ENCODE measurements at places on chromosomes 2 and 18. TPM values are rescaled to one million over a fixed set of nuclear protein-coding genes. Genes with fewer than 3 reads are reported as not detected.

The DSC1 gene
- not detected for total RNA-seq

DNA sequence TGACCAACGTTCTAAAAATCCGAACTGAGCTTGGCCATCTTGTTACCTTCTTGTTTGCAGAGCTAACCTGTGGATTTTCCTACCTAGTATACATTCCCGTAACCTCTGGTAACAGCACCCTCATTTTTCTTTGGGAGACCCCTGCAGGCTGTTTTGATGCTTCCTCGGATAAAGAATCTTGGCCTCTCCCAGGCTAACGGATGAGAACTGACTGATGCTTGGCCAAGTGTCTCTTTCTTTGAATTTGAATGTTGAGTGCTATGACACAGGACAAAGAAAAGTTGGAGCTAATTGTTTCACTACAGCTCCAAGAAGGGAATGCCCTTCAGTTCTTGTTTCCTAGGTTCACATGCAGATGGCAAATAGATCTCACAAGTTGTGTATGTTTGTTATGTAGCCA is 19.3 kb upstream of the CAVIN2 start:
- DNase-seq, result no peak
- H3K4me1 ChIP-seq, result peaks cover 15% of the 10 kb centered on the region
- no peak overlapping the region for H3K4me3 ChIP-seq

DNA sequence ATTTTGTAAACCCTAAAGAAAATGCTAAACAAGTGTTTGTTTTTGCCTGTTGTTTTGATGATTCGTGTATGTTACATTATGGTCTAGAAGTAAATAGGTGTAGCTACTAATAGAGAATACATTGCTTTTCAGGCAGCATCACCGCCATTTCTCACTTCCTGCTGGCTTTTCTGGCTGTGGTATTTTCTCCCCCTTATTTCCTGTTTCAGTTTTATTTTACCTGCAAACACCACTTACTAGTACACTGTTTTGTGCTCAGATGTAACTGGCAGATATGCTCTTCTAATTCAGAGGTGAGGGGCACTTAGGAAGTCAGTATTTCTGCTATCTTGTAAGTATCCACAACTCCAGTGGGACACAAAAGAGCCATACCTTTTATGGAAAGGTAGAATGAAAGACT is 38.1 kb upstream of the SLC3A1 start:
- no peaks in the 10 kb centered on the region for H3K36me3 ChIP-seq
- no peaks in the 10 kb centered on the region for H3K27me3 ChIP-seq
- no peak overlapping the region for H3K4me3 ChIP-seq
- no peak overlapping the region for H3K27ac ChIP-seq
- H3K4me1 ChIP-seq, result no peaks in the 10 kb centered on the region
- no peak for DNase-seq

- peaks cover 7% of the 10 kb centered on the region for H3K4me1 ChIP-seq
- H3K36me3 ChIP-seq, result no peaks in the 10 kb centered on the region
- DNase-seq, result no peak
- H3K27ac ChIP-seq, result no peak overlapping the region
Measured at GRCh38 chr2:227186751-227187150, 22.3 kb downstream of the COL4A3 start.

DNA sequence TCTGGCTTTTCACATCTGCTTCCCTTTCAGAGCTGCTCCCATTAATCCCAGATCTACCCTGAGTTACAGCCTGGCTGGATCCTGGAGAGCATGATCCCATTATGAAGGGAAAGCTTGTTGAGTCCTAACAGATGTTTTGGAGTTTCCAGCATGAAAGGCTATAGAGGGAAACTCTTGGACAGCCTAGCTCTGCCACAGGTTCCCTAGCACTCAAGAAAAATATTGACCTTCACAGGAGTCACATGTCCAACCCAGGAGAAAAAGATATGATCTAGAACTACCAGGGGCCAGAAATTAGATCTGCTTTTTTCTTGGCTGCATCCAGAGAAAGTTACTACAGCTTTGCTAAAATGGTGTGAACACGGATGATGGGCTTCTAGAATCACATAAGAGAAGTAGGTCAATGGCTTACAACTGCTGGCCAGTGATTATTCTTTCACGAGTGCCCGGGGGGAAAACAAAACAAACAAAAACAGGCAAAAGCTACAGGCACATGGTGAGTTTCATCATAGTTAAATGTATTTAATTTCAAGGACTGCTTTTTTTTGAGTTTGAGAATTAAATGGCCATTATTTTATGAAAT is 15.9 kb downstream of the CCDC93 start:
- no peaks in the 10 kb centered on the region for H3K27me3 ChIP-seq
- H3K36me3 ChIP-seq, result peaks cover 14% of the 10 kb centered on the region
- peaks cover 4% of the 10 kb centered on the region for H3K4me1 ChIP-seq
- no peak overlapping the region for H3K4me3 ChIP-seq
